CD14-positive monocyte (primary cell): ENCODE measurements at places on chromosomes 1 and 21.

DNA sequence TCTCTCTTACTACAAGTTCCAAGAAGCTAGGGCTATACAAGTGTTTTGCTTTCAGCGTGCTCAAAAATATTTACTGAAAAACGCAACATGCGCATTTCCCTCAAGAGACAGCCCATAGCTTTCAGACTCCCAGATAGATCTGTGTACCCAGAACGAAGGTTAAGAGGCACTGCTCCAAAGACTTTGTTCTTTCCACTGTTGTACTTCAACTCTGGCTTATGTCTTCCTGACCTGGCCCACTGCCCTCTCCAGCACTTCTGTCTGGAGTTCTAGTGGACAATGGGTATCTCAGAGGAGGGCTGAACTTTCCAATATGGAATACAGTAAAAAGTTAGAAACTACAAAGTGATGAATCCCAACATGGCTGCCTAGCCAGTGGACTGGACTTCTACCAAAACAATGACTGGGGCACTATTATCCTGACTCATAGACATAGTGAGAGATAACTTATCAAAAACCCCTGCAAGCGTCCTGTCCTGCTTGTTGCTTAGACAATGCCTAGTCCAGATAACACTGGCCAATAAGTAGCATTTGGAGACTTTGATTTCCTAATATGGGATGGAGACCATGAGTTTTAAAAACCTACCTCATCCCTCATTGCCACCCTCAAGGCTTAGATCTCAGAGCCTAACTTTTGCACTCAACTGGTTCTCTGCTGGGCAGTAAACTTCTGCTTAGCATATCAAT, 8.8 kb upstream of the ADAR start:
- no peak for DNase-seq

- DNase-seq, result peak; percentile 55
Observed at GRCh38 chr1:96308314-96308713, 413.3 kb upstream of the PTBP2 start.

DNA sequence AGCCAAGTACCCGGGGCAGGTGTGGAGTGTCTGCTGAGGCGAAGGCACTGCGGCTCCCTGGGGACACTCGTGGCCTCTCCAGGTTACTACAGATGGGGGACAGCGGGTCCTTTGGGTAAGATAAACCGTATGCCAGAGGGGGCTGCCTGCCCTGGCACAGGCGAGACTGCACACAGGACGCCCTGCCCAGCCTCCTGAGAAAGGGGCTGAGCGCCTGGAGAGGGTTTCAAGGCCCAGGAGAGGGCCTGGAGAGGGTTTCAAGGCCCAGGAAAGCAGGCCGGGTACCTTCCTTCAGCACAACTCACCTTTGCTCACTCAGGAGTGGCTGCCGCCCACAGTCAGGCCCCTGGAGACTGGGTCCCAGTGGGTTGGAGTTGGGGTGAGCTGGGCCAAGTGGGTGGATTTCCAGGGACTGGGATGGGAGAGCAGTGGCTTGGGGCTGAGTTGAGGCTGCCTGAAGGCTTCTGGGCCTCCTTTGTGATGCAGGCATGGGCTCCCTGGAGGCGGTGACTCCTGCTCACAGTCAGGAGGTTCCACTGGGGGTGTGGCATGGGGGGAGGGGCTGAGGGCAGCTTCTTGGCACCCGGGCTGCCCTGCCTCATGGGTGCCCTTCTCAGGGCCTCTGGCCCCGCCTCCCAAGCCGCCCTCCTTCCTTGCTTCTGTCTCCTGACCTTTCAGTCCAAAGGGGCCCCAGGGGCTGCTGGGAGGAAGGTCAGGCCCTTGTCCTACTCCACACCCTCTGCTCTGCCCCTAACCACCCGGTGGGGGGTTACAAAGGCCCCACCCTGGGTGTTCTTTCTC, at the start of gene MMEL1:
Gene MMEL1 (minus strand): TSS at position 456 of the 801 bp plus-strand sequence. CDS start 3,532 bp downstream, outside the sequence.
- no peak for DNase-seq

DNA sequence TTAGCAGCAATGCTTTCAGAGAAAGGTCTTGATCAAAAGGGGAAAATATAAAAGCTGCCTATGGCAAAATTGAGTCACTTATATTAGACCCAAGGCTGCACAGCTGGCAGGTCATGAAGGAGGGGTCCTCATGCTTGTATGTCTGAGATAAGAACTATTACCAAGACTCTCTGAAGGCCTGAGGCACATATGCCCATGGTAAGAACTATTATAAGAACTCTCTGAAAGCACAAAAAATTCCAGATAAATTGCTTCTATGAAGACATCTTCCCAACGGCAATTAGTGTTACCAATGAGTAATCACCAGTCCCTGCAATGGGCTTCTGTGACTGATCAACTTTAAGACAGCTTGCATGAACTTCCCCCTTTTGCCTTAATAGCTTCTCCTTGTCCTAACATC, 42.8 kb upstream of the LRIF1 start:
- no peak for DNase-seq

- DNase-seq, result no peak
Observed at GRCh38 chr1:184193451-184193850, 141.9 kb downstream of the TSEN15 start.

DNA sequence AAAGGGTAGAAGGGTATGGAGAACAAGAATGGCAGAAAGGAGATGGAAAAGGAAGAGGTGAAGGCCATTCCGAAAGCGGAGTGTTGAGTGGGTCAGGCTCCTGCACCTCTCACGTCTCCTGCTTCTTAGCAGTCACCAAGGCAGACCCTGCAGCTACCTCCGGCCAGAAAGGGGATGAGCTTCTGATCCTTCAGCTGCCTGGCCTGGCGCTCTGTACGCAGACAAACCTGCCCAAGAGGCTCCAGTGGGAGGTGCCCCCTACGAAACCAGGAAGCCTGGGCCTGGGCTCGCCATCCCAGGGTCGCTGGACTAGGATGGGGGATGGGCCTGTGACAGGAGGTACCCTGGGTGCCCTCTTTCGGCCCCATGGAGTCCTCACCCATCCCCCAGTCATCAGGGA, 3.0 kb downstream of the GPR61 start:
- no peak for DNase-seq

DNA sequence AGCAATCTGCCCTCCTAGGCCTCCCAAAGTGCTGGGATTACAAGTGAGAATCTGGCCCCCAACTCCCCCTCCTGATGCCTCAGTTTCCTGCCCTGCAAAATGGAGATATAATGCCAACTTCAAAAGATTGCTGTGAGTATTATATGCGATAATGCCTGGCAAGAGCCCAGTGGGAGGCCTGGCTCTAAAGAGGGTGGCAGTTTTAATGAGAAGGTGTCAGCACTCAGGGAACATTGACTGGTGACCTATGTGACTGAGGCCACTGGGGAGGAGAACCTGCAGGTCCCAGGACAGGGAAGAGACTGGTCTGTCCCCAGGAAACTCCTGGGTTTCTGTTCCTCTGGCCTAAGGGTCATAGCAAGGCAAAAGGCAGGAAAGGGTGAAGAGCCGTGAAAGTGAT, 11.0 kb downstream of the HSPG2 start:
- no peak for DNase-seq

GRCh38 chr1:222454186-222454585, 93.7 kb downstream of the HHIPL2 start:
- no peak for DNase-seq

GRCh38 chr1:47991673-47992072, 5.5 kb downstream of the TRABD2B start:
- DNase-seq, result no peak
